Neural progenitor cell (in vitro differentiated cells): ENCODE measurements at places on chromosomes 7 and 10. TPM values are rescaled to one million over a fixed set of nuclear protein-coding genes. Genes with fewer than 3 reads are reported as not detected.

The OR2A25 gene
- total RNA-seq: not detected in 2 replicates

The FAM25A gene
- not detected in 2 replicates for total RNA-seq

The NPY gene
- not detected in 2 replicates for total RNA-seq

The FXYD4 gene
- total RNA-seq: not detected in 2 replicates

The PDE6C gene
- total RNA-seq: not detected in 2 replicates

The XPNPEP1 gene
- 94.8 and 113 TPM in 2 replicates for total RNA-seq
